ENCODE measurements at places on chromosomes 16 and 17. TPM values are rescaled to one million over a fixed set of nuclear protein-coding genes. Genes with fewer than 3 reads are reported as not detected.

DNA sequence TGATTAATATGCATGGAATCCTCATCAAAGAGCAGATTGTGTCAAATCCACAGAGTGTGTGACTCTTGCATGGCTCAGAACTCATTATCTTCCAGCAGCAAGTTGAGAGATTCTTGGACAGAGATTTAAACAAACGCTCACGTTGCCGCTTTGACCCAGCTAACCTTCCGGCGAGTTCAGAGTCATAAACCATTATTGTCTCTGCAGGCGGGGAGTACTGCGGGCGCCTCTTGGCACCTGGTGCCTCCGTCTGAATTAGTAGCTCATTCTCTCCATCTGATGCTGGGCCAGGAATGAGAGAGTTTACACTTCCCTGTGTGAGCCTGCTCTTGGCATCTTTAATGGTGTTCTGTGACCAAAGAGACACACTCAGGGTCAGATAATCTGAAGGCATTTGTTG, 138.6 kb upstream of the WSCD1 start:
- no peak overlapping the region for H3K4me3 ChIP-seq
- H3K27me3 ChIP-seq, result no peaks in the 10 kb centered on the region
- no peak for DNase-seq
- H3K27ac ChIP-seq, result no peak overlapping the region

GRCh38 chr16:85524630-85525419, 88.3 kb upstream of the GSE1 start:
- H3K27me3 ChIP-seq, result no peaks in the 10 kb centered on the region
- no peaks in the 10 kb centered on the region for H3K4me1 ChIP-seq
- DNase-seq, result no peak
- no peak overlapping the region for H3K27ac ChIP-seq
- H3K4me3 ChIP-seq, result no peak overlapping the region
- no peaks in the 10 kb centered on the region for H3K36me3 ChIP-seq

DNA sequence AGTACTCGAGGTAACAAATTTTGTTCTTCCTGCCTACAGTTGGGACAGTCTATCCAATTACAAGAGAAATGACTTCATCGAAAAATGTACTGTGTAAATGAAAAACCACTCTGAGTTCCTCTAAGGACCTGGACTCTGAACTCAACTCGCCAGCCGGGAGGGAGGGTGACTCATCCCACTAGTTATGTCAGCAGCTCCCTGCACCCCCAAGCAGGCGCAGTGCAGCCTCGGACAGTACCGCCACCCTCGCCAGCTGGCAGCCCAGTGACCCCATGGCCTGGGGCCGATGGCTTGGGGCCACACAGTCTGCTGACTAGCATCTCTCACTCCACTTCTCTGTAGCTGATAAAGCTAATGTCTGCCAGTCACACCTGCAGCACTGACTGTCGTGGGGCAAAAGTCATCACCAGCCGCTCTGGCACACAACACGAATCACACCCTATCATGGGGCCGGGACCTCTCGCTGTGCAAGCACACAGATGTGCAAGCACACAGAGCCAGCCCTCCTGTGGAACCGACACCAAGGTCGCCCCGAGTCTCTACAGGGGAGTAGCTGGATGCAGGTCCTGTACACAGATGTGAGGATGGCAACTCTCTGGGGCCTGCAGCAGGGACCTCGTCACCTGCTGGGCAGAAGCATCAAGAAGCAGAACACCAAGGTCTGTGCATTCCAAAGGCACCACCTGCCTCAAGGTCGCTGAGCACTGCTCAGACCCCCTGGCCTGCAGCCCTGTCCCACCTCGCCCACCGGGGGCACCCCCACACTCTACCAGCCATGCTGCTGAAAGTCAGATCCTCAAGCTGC, 5.7 kb downstream of the CSNK1D start:
- H3K4me3 ChIP-seq, result no peak overlapping the region
- H3K4me1 ChIP-seq, result peaks cover 63% of the 10 kb centered on the region

The INO80E gene
- 102 TPM for total RNA-seq

The KRT24 gene
- not detected for total RNA-seq

The NOTUM gene
- total RNA-seq, result not detected
